ENCODE measurements at places on chromosomes 12 and 14. TPM values are rescaled to one million over a fixed set of nuclear protein-coding genes. Genes with fewer than 3 reads are reported as not detected.
A peak's percentile ranks its signal among the peaks of the same experiment; 100 is the strongest.

GRCh38 chr14:77041881-77042545, 13.5 kb upstream of the IRF2BPL start:
- DNase-seq: peak; percentile 82

DNA sequence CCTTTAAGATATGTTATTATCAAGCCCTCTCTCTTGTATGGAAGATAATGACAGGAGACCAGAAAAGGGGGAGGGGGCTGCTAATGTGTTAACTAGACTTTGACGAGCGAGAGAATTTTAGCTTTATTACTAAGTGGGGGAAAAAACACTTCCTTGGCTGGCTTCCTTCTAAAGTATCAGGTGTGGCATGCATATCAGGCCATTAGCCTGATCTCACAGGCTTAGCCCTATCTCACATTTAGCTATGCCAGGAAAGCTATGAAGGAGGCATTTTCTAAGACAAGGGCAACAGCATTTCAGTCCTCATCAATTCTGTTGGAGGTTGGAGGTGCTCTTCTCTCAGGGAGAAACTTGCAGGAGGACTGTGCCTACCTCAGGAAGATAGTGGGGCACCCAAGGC, 9.9 kb downstream of the SSPN start:
- no peak for DNase-seq

GRCh38 chr14:30980980-30981379, 44.5 kb upstream of the AP4S1 start:
- no peak for DNase-seq

DNA sequence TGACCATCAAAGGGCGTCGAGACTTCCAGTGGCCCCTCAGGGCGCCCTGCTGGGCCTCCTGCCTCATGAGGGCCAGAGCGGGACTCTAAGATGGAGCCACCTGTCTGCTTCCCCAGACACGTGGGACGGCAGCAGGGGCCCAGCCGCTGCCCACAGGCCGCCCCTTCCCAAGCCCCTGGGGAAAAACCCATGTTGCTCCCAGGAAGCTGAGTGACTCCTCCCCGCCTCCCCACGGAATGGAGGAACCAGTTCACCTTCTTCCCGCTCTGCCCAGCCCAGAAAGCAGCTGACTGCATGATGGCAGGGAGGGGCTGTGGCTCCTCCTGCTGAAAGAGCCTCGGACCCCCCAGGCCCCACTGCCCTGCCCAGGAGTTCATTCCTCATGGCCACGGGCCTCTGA, 14.9 kb downstream of the RAB35 start:
- DNase-seq: no peak

DNA sequence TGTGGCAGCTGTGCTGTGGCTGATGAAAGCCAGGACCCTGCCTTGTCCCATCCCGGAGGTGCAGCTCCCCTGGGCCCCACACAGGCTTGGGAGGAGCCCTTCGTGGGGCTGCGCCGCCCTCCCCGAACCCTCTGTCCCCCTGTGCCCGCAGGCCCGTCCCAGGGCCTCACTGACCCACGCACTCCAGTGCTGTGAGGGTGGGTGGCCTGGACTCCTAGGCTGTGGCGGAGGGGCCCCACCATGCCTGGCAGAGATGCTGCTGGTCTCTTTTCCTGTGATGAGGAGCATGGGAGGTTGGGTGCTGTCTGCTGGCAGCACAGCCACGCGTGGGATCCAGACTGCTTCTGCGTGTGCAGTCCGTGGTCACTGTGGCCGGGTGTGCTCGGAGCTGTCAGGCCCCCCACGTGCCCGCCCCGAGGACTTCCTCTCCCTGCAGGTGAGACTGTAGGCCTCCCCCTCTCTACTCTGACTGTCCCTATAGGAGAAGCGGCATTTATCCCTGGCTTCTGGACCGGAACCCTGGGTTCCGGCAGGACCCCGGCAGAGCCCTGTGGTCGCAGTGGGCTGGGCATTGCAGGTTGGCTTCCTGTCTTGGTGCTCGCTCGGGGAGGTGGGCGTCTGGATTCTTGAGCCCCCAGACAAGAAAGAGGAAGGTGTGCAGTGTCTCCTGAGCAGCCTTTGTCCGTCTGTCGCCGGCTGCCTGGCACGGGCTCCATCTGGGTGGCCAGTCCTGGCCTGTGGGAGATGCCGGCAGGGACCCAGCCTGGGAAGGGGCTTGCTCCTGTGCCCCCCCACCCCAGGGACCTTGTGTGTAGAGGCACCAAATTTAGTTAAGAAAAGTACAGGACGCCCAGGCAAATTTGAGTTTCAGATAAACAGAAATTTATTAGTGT, 2.3 kb downstream of the MTA1 start:
- no peak for DNase-seq

DNA sequence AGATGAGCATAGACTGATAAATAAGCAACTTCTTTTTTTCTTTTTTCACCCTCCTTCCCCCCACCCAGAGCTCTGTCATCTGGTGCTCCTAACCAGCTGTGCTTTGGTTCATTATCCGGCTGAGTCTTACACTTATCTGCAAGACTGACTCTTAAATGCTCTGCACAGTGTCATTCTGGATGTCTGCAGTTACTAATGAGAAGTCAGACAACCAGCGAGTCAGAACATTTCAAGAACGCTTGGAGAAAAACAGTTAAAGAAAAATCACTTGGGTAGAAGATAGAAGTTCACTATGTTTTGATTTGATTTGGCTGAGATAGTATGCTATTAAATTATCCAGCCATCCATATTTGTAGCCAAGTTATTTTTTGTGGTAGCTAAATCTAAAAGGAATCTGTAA, 328.9 kb upstream of the PRICKLE1 start:
- DNase-seq: no peak

The ARHGAP9 gene
- 0.50 TPM for total RNA-seq

DNA sequence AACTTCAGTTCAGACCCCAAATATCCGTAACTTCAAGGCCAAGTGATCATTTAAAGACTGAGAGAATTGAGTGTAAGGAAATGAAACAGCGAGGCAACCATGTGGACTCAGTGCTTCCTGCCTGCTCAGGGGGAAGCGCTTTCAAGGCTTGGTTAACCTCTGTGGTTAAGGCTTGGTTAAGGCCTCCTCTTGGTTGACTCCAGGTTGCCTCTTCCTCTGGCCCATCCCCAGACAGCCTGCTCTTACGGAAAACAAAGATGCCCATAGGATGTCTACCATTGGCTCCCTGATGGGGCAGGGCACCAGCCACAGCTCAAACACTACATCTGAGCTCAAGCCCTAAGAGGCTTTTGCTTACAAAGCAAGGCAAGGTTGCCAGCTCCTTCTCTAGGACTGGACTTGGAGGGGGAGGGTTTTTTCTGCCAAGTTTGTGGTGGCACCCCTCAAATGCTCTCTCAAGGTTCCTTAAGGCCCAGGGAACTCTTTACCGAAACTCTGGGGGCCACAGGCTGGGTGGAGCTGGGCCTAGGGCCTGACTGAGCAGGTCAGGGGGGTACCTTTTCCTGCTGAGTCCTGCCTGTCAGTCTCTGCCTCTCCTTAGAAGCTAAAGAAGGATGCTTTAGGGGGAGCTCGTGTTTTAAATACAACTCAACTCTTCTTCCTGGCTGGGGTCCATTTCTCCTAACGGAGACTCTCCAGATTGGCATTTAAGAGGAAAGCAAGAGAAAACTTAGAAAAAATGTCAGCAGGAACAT, 13.7 kb downstream of the COL2A1 start:
- DNase-seq: no peak

- DNase-seq: peak; percentile 70
These were observed 139.8 kb downstream of the TSPAN9 start for GRCh38 chr12:3216726-3217682.

GRCh38 chr14:31206536-31207286, 882 bp downstream of the HECTD1 start:
- DNase-seq: no peak

The LTB4R2 gene
- 2.5 TPM for total RNA-seq
